Muscle of back (tissue), 13 donors: ENCODE measurements at places on chromosomes 4 and X.

DNA sequence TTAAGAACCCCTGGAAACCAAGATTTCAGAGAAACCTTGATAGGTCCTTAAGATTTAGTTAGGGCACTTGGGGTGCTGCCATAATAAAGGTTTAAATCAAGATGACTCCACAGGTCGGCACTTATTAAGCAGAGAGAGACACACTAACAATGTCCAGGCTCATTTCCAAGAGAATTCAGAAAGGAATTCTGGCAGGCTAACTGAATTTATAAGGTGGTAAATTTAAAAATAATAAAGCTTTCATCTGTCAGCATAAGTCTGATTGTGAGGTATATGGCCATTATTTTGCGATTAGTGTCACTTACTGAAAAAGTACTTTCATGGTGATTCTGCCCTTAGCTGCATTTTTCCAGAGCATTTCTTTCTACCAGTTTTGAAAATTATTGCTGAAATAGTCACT is 472.7 kb downstream of the ARAP2 start:
- no peak for DNase-seq

GRCh38 chr4:121819216-121819965 is 4.3 kb downstream of the CCNA2 start:
- DNase-seq = no peak

DNA sequence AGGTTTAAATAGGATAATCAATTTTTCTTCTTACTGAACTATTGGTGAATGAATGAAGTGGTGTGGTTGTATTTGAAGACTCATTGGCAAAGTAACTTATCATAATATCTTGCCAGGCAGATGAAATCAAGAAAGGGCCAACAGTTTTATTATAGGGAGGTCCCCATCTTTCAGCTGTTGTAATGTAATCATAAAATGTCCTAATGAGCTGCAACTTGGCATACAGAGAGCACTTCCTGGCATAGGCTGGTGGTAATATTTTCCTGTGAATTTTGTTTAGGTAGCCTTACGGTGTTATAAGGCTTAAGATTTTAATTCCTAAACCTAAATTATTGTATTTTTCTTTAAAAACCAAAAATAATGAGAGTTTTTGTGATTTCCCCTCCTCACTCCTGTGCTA is 17.5 kb downstream of the FHIP1A start:
- DNase-seq = no peak

DNA sequence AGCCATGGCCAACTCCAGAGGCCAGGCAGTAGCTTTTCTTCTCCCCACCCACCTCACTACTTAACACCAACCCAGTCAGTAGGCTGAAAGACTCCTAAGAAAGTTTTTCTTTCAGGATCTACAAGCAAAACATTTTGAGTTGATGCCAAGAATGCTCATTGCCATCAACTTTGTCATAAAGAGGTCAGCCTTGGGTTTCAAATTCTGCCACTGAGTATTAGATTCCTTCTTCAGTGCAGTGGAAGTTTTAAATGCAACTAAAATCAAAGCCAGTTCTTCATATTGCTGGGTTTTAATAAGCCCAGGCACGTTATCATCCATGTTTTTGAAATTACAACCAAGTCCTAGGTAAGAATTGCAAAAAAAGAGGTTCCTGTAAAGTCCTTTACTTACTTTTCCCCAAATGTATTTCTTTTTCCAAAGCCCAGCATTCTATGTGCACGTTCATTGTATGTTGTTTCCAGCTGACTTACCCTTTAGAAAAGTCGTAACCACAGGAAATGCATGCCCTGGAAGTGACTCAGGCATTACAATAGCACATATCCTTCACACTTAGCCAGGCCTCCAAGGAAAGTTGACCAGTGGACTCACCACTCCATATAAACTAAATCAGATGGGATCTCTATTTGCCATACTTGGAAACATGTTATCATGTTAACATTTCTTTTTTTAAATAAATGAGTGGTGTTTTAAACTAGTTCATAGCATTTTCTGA is 229.9 kb downstream of the SOX3 start:
- no peak for DNase-seq

- DNase-seq = no peak
Measured at GRCh38 chr4:142272452-142272851, 573.6 kb downstream of the INPP4B start.

DNA sequence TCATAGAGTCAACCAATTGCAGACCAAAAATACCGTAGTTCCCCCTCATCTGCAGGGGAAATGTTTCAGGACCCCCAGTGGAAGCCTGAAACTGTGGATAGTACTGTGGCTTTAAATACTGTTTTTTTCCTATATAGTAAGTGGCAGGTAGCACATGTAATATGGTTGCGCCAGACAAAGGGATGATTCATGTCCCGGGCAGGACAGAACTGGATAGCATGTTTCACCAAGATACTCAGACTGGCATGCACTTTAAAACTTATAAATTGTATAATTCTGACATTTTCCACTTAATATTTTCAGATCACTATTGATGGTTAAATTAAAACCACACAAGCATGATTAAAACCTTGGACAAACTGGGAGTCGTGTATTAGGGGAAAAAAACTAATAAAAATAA is 276.3 kb upstream of the AGA start:
- DNase-seq = no peak

- DNase-seq = peak; percentile 43
Measured at GRCh38 chr4:20464381-20464780, 212.7 kb downstream of the SLIT2 start.

- no peak for DNase-seq
Measured at GRCh38 chr4:48017108-48017571, 568 bp downstream of the NIPAL1 start.

- DNase-seq = no peak
Measured at GRCh38 chr4:839675-840443, 13.9 kb upstream of the CPLX1 start.

- no peak for DNase-seq
Measured at GRCh38 chr4:100306018-100306417, 115.8 kb upstream of the DDIT4L start.

DNA sequence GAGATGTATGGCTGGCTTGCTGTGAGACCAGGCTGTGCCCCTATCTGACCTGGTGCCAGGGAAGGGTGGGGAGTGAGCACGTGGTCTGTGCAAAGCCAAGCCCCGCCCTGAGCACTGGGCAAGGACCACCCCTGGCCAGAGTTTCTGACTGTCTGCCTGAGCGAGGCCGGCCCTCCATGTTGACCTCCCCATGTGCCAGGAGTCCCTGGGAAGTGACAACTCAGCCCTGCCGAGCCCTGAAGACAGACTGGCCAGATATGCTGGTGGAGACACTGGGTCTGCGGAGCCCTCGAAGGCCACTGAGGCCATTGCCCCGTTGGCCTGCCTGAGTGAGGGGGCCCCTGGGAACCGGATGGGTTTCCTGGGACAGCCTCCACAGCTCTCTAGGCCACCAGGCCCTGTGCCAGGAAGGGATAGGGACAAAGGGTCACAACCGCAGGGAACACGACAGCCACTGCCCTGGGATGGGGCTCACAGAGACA is 7.1 kb upstream of the BGN start:
- DNase-seq = no peak

- DNase-seq = no peak
Measured at GRCh38 chr4:38605181-38605752, 58.7 kb upstream of the KLF3 start.

GRCh38 chr4:144647095-144647561 is 1.2 kb downstream of the HHIP start:
- no peak for DNase-seq

GRCh38 chr4:126124818-126125217 is 810.1 kb downstream of the FAT4 start:
- peak; percentile 4 for DNase-seq

DNA sequence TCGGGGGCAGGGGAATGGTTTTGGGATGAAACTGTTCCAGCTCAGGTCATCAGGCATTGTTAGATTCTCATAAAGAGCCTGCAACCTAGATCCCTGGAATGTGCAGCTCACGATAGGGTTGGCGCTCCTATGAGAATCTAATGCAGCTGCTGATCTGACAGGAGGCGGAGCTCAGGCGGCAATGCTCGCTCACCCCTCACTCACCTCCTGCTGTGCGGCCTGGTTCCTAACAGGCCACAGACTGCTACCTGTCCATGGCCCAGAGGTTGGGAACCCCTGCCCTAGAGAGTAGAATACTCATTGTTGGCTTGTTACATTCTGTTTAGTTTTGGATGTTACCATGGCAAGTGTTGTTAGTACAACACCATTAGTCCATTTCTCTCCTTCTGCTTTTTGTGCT is 40.8 kb upstream of the STX18 start:
- no peak for DNase-seq

DNA sequence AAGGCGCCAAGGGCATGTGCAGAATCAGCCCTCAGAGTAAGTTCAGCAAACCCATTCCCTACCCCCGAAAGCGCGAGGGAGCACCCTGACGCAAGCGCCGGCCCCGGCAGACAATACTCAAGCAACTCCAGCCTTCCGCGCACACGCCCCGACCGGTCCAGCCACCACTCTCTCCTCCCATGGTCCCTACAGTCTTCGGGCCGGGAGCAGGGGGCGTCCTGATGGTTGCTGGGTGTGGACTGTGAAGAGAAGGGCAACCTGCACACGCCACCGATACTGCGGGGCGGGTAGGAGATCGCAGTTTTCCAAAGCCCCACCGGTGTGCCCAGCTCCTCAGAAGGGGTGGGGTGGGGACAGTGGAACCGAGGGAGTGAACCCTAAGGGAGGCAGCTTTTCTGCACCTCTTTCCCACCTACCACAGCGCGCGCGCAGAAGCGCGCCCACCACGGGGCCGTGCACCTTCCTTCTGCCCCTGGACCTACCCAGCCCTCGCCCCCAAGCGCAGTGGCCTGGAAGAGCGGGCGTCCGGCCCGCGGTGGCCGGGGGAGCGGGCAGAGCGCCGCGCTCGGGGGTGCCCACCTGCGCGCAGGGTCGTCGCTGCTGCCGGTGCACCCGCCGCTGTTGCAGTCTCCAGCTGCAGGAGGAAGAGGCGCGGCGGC is 650.2 kb upstream of the DIPK2B start:
- no peak for DNase-seq

- DNase-seq = no peak
Measured at GRCh38 chr4:145130788-145131399, 32.8 kb downstream of the ABCE1 start.

GRCh38 chr4:171667906-171668305 is 145.3 kb upstream of the GALNTL6 start:
- DNase-seq = no peak

DNA sequence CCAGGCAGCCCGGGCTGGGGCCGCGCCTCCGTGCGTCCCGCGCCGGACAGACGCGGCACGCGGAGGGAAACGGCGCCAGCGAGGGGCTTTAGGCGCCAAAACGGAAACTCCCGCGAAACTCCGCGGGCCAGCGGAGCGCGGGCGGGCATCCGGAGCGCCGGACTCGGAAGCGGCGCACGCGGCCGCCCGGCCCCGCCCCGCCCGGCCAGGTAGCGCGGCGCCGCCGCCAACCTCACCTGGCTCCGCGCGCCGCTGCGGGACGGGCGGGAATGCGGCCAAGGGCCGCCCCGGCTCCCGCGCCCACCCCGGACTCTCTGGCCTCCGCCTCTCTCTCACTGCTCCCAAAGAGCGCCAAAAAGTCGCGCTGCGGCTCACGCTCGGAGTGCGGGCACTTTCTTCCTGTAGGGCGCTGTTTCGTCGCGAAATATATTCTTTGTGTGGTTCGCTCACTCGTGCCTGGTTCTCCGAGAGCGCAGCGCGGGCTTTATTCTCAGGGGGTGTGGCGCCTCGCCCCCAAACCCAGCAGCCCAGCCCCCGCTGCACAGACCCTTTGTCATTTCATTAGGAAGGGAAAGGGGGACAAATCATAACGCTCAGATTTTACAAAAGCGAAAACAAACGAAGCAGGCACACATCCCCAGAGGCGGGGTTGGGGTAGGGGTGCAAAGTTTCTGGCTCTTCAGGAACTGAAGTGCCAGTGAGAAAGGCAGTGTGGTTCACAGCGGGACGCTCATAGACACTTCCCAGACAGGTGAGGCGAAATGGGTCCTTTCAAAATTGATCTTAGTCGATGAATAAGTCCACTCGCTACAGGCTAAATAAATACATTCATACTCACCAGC is 961 bp upstream of the MBNL3 start:
- DNase-seq = peak; percentile 73

GRCh38 chrX:73448379-73448778 is 1.5 kb downstream of the CDX4 start:
- no peak for DNase-seq

DNA sequence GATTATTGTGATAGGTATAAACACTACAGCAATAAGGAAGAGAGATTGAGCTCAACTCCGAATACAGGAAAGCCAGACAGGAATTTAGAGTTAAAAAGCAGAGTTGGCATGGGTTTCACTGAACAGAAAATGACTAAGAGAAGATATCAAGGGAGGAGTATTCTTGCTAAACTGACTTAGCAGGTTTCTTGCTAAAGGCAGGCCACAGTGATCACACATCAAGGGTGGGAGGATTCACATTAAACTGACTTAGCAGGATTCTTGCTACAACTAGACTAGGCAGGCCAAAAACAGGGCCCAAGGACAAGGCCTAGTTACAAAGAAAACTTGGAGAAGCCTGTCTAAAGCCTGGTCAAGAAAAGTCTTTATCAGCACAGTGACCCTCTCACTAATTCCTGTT is 195.1 kb downstream of the MAGEB5 start:
- DNase-seq = no peak

DNA sequence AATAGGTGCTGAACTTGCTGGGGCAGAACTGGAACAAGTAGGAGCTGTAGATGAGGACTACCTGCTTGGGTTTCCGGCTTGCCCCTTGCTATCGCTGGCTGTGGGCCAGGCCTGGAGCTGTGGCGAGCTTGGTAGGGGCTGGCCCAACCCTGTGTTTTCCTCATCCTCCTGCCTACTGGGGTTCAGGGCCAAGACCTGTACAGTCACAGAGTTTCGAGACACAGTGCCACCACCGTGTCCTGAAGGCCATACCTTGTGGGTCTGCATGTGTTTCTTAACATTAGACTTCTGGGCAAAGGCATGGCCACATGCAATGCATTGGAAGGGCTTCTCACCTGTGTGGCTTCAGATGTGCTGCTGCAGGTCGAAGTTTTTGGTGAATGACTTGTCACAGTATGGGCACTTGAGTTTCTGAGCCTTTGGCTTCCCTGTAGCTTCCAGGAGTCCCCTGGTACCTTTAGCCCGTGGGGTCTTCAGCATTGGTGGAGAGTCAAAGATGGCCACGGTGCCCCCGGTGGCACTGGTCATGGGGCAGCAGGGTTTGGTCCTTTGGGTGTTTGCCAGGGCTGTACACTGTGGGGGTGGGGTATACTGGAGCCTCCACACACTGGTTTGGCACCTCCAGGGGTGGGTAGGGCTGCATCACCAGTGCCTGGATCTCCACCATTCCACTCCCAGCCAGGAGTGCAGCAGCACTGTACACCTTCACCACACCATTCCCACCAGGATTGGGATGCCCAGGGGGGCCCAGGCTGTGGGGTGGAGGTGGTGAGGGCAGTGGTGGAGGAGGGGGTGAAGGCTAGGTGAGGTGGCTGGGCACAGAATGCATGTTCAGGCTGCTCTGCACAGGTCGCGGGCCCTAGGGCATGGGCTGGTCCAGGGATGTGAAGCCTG is 52.1 kb downstream of the CFAP299 start:
- no peak for DNase-seq

GRCh38 chrX:24860140-24860539 is 155.6 kb downstream of the ARX start:
- no peak for DNase-seq

DNA sequence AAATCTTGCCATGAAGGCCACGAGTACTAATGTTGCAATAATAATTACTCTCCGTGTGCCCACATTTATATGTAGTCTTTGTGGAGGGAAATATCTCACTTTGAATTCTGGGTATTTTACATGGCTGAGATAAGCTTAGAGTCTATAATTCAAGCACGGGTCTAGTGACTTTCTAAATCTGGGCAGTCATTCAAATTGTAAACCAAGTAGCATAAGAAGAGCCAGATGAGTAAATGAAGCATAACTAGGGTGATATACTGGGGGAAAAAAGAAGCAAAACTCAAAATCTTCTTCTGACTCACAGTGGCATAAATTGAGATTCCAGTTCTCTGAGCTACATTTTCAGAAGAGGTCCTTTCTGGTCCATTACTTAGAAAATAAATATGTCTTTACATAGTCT is 53.0 kb downstream of the MAPK10 start:
- no peak for DNase-seq
